ENCODE measurements at places on chromosomes 1 and 21.

- DNase-seq, result no peak
Observed at GRCh38 chr1:216464489-216464888, 41.2 kb upstream of the USH2A start.

- DNase-seq, result peak; percentile 36
Observed at GRCh38 chr21:14119038-14119437, 91.7 kb downstream of the LIPI start.

DNA sequence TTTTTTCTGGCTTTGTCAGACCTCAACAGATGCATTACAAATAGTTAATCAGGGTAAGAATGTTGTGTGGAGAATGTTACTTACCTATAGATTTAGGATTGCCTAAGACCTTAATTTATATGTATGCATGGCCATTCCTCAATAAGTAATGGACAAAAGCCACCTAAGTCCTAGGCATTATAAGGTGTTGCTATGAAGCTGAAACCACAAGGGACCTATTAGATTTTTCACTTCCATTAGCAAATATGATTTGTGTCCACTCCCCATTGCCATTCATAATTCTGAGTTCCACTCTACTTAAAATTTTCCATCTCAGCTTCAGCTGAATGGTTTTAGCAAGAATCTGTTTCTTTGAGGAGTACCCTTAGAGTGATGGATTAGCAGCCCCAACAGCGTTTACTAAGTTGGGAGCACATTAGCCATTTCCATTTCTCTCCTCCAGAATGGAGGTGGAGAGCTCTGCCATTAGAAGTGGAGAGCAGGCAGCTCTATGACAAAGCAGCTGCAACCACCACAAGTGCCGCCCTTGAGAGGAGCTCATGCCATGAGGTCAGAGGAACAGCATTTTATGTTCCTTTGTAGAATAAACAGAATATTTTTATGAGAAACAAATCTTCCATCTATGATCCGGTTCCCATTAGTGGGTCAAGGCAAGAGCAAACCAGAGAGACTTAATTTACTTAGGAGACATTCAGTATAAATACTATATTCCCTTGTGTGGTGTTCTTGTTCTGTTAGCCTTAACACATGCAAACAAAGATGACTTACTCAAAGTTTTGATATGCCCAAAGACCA, 28.9 kb upstream of the C1orf87 start:
- no peak for DNase-seq

- peak; percentile 32 for DNase-seq
Observed at GRCh38 chr1:210159211-210159610, 73.4 kb upstream of the SERTAD4 start.

- DNase-seq, result no peak
Observed at GRCh38 chr1:203901581-203901980, 40.2 kb downstream of the SNRPE start.

DNA sequence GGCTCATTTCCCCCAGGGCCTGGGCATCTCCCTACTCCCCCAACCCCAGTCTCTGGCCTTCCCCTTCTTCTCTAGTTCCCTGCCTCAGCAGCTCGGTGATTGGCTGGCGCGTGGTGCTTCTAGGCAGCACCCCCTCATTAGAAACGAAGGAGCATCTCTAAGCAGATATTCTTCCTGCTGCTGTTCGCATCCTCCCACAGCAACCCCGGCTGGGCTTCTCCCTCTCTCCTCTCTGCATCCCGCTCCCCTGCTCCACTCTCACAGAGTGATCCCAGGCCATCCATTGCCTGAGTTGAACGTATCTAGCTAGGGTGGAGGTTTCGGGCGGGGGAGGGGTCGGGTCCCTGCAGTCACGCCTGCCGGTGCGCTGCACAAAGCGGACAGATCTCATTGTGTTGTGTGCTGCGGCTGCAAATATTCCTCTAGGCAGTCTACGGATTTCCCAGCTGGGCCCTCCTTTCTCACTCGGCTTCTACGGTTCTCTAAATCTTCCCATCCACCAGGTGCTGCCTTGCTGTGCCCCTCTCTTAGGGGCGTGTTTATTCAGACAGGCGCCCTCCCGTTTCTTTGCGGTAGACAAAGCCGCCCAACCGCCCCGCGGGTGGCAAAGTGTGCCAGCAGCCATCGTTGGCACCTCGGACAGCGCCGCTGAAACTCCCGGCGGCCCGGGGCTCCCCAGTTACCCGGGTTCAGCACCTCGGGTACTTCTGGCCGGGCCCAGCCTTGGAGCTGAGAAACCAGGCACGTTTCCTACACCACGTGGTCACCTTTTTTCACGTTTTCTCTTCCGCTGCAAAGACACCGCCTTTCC, 2.2 kb downstream of the CACNA1E start:
- DNase-seq, result peak; percentile 48

DNA sequence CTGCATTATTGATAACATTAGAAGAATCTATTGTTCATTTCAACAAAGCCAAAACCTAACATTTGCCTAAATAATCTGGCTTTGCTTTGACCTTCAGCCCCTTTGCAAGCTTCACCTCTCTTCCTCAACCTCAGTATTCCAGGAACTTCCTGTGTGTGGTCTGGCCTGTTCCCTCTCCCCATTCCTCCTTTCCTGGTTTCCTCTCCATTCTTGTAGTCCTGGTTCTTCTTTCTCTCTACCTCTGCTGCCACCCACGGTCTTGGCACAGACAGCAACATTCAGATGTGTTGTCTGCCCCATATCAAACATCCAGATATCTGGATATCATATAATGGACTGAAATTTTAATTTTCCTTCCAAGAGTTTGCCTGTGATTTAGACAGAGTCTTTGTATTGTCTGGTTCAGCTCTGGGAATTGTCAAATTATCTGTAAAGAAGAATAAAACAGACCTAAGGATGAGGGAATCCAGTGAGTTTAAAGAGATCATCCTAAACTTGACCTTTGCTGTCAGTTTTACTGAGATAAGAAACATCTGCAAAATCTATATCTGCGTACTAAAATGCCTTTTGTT, 148.1 kb upstream of the KCTD3 start:
- DNase-seq, result peak; percentile 20
